ENCODE measurements at places on chromosomes 12 and 14.

DNA sequence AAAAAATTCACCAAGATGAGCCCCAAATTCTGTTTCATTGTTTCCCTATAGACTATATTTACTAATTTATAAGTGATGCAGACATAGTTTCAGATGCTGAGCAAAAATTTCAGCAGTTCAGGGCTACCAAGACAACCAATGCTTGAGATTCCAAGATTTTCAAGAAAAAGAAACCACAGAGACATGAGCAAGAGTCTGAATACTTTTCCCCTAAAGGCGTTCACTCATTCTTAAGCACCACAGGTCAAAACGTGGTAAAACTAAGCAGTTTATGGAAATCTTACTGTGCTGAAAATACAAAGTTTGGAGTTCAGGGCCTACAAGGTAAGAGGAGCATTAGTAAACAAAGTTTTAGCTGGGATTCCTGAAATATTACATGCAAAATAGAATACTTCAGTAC lies 221.2 kb downstream of the KCNH5 start:
- no peak for DNase-seq

DNA sequence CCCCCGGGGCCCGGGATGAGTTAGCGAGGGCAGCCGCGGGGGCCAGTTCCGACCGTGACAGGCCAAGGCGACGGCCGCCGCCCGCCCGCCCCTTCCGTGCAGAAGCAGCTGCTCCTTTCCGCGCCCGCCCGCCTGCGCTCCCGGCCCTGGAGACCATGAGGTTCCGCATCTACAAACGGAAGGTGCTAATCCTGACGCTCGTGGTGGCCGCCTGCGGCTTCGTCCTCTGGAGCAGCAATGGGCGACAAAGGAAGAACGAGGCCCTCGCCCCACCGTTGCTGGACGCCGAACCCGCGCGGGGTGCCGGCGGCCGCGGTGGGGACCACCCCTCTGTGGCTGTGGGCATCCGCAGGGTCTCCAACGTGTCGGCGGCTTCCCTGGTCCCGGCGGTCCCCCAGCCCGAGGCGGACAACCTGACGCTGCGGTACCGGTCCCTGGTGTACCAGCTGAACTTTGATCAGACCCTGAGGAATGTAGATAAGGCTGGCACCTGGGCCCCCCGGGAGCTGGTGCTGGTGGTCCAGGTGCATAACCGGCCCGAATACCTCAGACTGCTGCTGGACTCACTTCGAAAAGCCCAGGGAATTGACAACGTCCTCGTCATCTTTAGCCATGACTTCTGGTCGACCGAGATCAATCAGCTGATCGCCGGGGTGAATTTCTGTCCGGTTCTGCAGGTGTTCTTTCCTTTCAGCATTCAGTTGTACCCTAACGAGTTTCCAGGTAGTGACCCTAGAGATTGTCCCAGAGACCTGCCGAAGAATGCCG lies 699 bp downstream of the MGAT2 start:
- DNase-seq = peak; percentile 84

DNA sequence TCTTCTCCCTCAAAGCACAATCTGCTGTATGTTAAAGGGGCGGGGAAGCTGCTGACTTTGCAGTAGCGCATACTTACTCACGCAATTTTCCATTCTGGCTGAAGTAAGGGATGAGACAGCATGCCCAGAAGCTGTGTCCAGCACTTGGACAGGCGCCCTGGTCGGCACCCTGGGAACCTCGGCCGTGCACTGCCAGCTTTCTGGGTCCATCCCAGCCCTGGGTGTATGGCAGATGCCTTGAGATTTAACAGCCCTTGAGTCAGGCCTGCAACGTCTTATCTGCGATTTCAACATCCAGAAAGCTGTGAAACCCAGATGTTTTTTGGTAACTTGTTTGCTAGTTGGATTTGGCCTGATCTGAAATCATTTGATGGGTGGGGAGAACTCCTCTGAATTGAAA lies 16.1 kb downstream of the EML1 start:
- no peak for DNase-seq

DNA sequence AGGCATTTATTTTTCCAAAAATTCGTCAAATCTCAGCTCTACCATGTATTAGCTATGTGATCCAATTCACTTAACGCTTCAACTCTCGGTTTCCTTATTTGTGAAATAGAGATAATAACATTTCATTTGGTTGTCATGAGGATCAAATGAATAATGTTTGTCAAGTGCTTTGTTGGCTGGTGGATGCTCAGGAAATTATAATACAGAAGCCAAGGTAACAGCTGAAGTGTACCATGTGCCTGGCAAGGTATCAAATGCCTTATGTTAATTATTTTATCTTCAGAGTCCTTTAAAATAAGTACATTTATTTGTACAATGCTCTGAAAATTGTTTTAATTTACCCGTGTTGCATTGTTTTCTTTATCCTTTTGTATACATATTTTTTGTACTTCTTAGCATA lies 6.1 kb upstream of the PRKCH start:
- DNase-seq = no peak

DNA sequence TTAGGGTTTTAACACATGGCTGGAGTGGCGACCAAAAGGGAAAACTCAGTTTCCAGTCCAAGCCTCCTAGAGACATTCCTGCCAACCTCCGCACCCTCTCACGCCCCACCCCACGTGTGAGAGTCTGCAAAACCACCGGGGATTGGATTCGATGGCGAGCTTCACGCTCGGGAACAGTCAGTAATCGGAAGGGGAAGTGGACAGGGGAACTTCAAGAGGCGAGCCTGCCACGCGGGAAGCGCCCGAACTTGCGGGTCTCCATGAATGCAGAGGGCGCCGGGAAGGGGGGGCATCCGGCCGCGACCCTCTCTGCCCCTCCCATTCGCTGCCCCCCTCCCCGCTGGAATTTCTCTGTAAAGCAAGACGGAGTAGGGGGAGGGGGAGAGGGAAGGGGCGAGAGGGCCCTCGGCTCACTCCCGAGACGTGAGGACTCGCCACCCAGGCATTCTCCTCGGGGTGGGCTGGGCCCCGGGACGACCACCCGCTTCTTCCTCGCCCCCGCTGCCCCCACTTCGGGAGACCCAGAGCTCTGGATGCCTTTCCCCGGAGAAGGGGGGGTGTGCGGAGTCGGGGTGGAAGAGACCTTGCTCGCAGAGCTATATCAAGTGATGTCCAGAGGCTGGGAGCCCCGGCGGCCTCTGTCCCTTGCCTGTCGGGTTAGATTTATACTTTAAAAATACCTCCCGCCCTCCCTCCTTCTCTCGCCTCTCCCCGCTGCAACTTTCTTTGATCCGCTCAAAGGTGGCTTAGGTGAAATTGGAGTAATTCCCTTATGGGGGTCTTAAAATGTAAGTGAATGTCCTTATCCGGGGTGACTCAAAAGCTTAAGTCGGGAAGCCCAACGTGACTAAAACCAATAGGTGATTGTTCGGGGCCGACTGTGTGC lies 2.5 kb upstream of the CCND2 start:
- DNase-seq = peak; percentile 86

GRCh38 chr12:123089631-123090353 lies 61.1 kb downstream of the PITPNM2 start:
- DNase-seq = no peak

DNA sequence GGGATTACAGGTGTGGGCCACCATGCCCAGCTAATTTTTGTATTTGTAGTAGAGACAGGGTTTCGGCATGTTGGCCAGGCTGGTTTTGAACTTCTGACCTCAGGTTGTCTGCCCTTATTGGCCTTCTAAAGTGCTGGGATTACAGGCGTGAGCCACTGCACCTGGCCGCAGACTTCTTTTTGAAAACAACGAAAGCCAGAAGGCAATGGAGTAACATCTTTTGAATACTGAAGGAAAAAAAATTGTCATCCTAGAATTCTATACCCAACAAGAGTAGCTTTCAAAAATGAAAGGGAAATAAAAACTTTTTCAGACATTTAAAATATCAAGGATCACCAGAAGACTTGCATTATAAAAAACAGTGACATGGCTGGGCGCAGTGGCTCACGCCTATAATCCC lies 38.7 kb upstream of the CTDSP2 start:
- no peak for DNase-seq

DNA sequence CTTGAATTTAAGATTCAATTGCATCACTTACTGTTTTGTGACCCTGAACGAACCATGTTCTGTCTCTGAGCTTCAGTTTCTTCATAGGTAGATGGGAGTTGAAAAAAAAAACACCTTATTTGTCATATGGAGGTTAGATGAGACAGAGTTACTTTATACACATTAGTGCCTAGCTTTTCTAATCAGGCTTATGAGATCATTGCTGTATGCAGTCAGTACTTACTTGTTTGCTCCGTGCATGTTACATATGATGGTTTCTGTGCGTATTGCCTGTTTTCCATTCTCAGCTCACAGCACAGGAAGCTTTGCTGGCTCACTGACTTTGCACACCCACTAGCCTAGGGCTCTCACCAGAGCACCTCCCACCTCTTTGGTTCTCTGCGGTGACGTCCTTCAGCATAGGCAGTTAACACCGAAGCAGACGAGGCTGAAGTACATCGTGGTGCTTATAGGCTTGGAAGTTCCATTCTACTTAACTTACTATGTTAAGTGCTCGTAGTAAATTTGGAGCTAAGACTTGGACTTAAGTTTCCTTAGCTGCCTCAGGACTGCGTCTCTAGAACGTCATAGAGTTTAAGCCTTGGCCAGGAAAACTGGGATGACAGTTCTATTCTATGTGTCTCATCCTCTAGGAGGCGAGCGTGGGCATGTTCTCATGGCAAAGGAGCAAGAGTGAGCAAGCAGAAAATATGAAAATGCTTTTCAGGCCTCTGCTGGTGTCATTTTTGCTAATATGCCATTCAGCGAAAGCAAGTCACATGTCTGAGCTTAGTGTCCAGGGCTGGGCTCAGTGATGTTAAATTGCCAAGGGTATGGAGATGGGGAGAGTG lies 57.3 kb downstream of the NRXN3 start:
- DNase-seq = no peak

- DNase-seq = no peak
Measured at GRCh38 chr12:31325524-31325875, 450 bp downstream of the SINHCAF start.

DNA sequence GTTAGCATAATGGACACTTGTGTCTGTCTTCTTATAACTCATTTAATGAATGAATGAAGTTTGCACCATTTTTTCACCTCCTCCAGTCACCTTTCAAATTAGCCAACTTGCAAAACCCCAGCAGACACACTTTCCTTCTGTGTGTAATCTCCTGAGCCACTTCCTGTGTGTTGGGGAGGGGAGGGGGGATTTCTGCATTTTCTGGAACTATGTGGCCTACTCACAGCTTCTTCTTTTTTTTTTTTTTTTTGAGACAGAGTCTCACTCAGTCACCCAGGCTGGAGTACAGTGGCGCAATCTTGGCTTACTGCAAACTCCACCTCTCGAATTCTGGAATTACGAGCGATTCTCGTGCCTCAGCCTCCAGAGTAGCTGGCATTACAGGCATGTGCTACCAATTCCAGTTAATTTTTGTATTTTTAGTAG lies 4.1 kb upstream of the SERPINA1 start:
- DNase-seq = no peak

DNA sequence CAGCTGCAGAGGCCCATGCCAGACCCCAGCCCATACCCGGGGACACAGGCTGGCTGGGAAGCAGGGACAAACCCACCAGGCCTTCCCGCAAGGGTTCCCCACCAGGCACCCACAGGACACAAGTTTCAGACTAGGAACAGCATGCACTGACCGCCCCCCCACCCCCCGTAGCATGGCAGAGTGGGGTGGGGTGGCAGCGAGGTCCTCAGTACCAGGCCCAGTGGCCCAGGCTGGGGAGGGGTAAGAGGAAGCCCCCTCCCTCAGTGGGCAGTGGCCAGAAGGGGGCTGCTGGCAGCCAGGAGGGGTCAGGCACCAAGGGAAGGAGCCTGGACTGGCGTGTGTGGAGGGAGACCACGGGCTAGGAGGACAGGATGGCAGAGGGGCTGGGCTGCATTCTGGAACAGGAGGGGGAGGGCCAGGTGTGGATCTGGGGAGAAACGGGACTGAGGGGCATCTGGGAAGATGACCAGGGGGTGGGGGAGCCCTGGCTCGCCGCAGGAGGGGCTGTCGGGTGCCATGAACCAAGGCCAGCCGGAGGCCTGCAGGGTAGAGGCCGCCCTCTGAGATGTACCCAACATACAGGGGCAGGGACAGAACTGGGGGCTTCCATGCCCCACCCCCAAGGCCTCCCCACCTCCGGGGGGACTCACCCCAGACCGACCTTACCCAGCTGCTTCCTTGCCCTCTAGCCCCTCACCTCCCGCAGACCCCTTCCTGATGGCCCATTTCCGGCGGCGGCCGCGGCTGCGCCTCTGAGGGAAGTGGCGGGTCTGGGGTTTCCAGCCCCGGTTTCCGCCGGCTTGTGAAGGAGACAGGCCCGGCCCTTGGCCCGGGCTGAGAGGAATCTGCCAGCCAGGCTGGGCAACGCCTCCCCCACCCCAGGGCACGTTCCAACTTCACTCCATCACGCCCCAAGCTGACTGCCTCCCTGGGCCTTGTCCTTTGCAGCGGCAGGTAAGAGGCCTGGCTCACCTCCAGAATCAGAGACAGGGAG lies 5.6 kb upstream of the JAG2 start:
- no peak for DNase-seq

DNA sequence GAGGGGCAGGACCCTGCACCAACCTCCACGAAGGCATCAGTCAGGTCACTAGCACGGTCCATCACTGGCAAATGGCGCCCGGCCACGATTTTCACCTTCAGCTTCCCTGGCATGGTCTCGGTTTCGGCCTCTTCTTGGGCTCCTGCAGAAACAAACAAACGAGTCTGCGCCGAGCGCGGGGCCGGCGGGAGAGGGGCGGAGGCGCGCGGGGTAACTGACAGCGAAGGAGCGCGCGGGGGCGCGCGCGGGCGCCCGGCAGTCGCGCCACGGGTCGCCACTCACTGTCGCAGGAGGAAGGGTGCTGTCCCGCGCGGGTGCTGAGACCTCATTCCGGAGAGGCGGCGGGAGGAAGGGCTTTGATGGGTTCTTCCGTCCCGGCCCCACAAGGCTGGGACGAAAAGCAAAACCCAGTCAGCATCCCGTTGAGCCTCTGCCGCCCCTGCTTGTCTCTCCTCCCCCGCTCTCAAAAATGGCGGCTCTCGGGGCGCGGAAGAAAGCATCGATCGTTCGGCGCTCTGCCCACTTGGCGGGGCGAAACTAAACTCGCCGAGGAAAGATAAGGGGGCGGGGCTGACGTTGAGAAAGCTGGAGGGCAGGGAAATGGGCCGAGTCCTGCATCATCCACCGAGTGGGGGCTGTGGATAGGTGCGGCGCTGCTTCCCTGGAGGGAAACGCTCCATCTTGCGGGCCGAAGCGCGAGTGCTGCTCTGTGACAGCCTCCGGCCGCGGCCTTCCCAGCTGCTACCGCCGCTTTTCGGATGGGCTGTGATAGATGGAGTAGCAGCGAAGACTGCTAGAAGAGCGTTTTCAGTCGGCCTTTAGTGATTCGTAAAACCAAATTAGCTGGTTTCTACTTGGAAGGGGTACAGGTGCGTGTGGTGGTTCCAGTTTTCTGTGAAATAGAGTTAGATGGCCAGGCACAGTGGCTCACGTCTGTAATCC lies at the start of gene C2CD5:
Gene C2CD5 (minus strand): TSS at position 505 of the 942 bp plus-strand sequence. CDS start 392 bp downstream, at position 113.
- DNase-seq = peak; percentile 98

DNA sequence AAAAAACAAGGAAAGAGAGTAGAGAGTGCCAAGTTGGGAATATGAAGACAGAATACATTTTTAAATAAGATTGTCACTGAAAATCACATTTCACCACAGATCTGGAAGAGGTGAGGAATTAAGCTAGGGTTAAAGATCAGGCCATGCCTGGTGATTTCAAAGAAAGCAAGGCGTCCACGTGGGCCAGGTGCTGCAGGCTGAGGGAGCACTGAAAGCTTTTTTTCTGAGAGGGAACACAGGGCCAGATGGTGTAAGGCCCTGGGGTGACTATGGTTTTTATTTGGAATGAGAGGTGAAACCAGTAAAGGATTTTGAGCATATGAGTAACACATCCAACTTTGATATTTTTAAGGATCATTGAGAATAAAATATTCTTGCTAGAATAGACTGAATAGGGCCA lies 20.9 kb downstream of the SYT1 start:
- DNase-seq = no peak

- DNase-seq = no peak
Measured at GRCh38 chr14:69873877-69874780, 5.1 kb upstream of the SMOC1 start.

All from left forelimb (tissue), 1 donor.